ENCODE measurements at places on chromosomes 16 and 17.

DNA sequence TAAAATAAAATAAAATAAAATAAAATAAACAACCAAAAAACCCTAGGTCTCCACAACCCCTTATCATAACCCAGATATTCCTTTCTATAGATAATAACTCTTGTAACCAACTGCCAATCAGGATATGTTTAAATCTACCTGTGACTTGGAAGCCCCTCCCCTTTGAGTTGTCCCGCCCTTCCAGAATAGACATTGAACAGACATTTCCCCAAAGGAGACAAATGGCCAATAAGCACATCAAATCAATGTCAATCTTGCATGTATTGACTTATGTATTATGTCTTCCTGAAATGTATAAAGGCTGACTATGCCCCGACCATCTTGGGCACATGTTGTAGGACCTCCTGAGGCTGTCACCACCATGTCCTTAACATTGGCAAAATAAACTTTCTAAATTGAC lies 1.5 kb upstream of the MAPK7 start:
- no peak for DNase-seq

DNA sequence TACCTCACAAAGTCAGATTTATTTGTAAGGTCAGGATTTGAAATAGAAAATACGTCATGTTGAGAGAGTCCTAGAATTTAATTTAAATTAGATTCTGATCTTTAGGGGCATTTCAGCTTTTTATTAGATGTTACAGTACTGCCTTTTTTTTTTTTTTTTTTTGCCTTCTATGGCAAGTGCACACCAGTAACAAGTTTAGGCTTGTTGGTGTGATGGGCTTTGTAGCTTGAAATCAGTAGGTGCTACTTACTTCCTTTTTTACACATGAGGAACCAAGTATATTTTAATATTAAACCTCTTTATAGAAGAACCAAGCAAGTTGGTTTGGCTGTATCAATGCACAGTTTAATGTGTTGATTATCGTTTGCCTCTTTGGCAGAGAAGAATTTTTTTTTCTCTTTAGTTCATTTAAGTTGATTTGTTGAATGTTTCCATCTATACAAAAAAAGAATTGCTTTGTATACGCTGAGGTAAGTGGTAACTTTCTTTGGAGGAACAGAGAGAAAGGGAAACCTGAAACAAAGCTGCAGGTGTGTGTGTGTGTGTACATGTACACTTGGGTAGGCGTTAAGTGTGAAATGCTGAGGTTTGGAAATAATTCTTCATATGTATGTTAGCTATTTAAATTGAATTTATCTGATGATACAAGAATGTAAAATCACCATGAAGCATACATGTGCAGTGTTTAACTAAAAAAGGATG lies 15.7 kb downstream of the RBL2 start:
- no peak for DNase-seq

DNA sequence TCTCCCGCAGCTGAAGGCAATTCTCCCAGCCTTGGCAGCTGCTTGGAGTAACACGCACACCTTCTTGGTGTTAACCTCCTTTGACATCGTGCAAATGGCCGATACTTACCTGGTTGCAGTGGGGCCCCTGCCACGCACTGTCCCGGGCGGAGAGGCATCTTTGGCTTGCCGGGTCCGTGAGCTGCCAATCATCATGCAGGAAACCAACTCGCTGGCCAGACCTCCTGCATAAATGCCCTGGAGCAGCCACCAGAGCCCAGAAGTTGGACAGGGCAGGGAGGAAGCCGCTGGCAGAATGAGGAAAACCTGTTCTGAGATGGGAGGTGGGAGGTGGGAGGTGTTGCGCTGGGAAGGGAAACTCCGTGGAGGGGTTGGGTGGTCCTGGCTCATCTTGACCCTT lies 41.7 kb upstream of the CREBBP start:
- no peak for DNase-seq

DNA sequence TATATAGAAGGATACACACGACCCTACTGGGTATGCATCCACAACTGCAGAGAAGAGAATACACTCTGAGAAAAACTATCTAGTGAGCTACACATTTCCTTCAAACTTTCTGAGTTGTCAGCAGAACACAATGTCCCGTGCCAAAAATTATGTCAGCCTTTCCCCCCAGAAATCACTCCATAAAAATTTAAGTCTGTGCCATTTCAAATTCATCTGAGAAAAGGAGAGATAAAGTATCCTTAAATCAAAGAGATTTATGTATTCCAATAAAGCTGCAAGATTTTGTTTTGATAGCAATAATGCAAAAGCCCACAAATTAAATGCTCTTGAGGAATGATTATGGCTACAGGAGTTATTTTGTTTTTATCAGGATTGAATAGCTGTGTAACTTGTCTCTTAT lies 760.1 kb downstream of the CDH11 start:
- DNase-seq, result no peak

- no peak for DNase-seq
Observed at GRCh38 chr17:4498461-4499397, at the start of gene SPNS2. TSS of gene SPNS2 (plus strand) at chr17:4498881. CDS start at chr17:4499048, 167 bp downstream.

GRCh38 chr17:930258-930657 lies 49.3 kb downstream of the NXN start:
- DNase-seq, result no peak

GRCh38 chr17:54982399-54982798 lies 13.8 kb downstream of the STXBP4 start:
- no peak for DNase-seq

DNA sequence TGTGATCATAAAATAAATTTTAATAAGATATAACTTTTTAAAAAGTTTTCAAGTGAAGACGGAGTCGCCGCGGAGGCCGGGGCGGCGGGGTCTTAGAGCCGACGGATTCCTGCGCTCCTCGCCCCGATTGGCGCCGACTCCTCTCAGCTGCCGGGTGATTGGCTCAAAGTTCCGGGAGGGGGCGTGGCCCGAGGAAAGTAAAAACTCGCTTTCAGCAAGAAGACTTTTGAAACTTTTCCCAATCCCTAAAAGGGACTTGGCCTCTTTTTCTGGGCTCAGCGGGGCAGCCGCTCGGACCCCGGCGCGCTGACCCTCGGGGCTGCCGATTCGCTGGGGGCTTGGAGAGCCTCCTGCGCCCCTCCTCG lies at the start of gene FOXC2:
Gene FOXC2 (plus strand): TSS at position 229 of the 365 bp plus-strand sequence. CDS start 507 bp downstream, outside the sequence.
- no peak for DNase-seq

GRCh38 chr17:65664266-65664665 lies 102.8 kb upstream of the AXIN2 start:
- no peak for DNase-seq

DNA sequence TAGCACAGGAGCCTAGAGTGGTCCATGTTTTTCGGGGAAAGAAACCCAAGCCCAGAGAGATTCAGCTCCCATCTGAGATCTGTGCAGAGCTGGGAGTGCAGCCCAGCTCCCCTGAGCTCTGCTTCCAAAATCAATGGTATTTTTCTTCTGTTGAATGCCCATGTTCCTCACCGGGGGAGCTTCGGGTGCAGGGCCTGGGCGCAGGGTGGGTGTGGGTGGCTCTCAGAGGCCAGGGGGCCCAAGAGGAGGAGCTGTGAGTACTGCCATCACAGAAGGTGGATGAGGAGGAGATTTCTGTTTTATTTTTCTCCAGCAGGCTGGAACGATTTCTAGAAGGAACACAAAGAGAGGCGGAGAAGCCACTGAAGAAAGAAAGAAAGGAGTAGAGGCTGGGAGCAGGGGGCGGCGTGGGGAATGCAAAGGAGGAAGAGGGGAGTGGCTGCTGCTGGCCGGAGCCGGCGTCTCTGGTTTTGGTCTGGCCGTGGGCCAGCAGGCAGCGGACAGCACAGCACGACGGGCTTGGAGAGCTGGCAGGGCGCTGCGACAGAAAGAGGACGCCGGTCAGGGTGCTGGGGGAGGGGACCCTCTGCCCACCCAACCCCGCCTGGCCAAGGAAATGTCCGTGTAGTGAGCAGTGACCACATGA lies 76.2 kb upstream of the KSR1 start:
- no peak for DNase-seq

GRCh38 chr16:69012906-69013305 lies 92.5 kb upstream of the HAS3 start:
- no peak for DNase-seq

DNA sequence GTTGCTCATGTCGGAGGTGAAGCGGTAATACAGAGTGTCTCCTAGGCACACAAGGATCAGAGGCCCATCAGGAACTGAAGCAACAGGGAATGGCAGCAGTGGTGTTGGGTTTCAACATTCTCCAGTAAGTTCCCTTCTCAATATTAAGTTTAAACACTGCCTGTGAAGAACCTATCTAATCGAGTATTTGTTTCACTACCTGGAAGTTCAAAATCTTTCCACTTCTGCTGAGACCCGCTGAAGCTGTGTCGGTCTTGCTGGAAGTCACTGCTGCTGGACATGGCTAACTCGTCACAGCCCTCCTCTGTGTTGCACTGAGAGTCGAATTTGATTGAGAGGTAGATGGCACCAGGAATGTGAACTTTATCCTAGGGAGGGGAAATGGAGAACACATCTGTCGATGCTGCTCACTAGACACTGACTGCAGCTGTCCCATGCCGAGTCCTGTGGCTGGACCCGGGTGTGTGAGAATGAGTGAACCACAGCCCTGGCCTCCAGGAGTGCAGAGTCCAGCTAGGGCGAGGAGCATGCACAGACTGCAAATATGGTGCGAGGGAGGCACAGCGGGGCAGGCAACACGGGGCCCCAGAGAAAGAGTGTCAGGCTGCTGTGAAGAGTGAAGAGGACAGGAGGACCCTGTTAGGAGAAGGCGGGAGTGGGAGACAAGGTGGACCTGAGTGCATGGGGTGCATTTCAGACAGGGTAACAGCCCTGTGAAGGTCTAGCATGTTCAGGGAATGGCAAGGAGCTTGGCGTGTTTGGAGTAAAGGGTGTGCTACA lies 50.1 kb upstream of the ATP2A3 start:
- DNase-seq, result no peak

GRCh38 chr16:86512301-86512859 lies 2.1 kb downstream of the FOXF1 start:
- DNase-seq, result no peak

- DNase-seq, result no peak
Observed at GRCh38 chr17:57527221-57528057, 217.7 kb downstream of the CCDC182 start.

DNA sequence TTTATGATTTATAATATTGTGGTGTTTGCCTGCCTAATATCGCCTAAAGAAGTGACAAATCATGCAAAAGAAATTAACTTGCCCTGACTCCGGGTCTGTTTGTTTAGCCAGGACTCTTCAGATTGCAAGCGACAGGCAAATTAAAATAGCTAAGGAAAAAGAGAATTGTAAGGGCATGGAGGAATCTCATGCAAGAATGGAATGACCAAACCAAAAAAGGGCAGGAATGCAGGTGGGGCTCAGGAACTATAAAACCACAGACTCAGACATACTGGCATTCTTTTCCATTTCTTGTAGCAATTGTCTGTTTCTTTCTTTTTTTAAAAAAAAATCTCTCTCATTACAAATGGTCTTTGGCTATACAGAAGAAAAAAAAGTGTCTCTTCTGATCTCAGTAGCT lies 188.1 kb upstream of the XYLT1 start:
- no peak for DNase-seq

DNA sequence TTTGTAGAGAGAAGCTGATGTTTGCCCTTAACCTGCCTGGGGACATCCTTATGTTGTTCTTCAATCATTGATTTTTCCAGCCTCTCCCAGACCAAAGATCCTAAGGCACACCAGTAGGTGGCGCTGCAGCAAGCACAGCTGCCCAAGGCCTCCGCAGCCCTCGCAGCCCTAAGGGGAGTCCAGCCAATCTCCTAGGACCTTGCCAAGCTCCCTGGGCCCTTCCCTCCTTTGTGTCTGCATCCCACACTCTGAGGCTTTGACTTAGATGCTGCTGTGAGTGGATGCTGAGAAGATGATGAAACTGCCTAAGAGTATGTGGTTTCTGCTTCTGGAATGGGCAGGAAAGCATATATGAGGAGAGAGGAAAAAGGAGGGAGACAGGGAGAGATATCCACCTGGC lies 47.1 kb downstream of the SPACA3 start:
- DNase-seq, result no peak

DNA sequence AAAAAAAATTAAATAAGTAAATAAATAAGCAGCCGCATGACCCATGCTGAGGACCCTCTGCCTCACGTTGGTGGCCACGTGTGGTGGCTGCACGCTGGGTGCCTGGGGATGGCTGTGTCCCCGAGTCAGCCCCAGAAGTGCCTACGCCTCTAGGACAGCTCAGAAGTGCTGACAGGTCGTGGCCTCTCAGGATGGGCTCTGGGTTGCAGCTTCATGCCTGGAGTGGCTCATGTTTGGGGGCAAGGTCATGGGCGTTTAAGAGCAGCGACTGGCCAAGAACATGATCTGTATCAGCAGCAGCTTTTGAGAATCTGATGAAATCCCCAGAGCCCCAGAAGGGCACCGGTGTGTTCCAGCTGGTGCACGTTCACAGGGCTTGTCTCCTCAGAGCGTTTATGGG lies 26.8 kb upstream of the CAPN15 start:
- no peak for DNase-seq

GRCh38 chr17:45248132-45248957 lies 13.5 kb downstream of the SPATA32 start:
- DNase-seq, result no peak

DNA sequence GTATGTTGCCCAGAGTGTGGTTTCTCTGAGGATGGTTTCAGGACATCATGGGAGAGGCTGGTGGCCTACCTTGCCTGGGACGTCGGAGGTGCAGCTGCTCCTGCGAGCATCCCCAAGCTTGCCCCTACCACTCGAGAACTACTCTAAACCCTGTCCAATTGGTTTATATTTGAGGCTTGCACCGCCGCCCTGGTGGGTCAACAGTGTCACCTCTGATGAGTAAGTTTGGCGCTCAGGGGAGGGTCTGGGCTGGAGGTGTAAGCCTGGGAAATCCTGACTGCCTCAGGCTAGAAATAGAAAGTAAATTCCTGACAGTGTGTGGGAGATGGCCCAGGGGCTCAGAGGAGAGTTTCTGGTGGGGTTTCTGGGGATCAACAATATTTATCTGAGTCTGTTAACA lies 48.2 kb downstream of the CCDC42 start:
- no peak for DNase-seq

- no peak for DNase-seq
Observed at GRCh38 chr16:56450275-56450985, 702 bp downstream of the NUDT21 start.

GRCh38 chr16:57167953-57168352 lies 17.9 kb downstream of the PSME3IP1 start:
- peak; percentile 14 for DNase-seq

DNA sequence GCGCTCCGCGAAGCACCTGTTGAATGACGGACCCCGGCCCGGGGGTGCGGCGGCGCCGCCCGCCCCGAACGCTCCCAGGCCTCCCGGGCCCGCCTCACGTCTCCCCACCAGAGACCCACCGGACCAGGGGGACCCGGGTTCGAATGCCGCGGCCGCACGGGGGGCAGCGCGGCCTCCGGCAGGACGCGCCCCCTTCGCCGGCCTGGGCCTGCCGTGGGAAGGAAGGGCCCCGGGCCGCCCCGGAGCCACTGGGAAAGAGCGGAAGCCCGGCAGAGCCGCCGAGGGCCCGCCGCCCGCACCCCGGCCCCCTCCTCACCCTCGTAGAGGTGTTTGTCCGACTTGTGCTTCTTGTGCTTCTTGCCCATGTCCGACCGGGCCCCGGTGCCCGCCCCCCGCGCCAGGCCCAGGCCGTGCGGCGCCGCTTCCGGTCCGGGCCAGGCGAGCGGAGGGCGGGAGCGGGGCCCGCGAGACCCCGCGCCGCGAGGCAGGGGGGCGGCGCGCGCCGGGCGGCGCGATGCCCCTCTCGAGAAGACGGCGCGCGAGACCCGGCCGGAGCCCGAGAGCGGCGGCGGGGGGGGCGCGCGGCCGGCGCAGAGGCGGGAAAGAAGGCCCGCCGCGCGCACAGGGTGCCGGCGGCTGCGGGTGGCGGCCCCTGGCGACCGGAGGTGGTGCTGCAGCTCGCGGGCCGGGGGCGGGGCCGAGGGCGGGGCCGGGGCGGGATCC lies at the start of gene BRD7:
Gene BRD7 (minus strand): TSS at position 579 of the 723 bp plus-strand sequence. CDS start 214 bp downstream, at position 365.
- DNase-seq, result peak; percentile 27

GRCh38 chr16:53768593-53768992 lies 64.6 kb downstream of the FTO start:
- DNase-seq, result no peak

- DNase-seq, result no peak
Observed at GRCh38 chr16:82735673-82736091, 108.9 kb downstream of the CDH13 start.

Measured in KG1 (cell line).